ENCODE measurements at places on chromosomes 2 and 18. TPM values are rescaled to one million over a fixed set of nuclear protein-coding genes. Genes with fewer than 3 reads are reported as not detected.

ASTL gene
- total RNA-seq = 8.1 TPM

EFR3B gene
- 0.93 TPM for total RNA-seq

SERPINE2 gene
- total RNA-seq = 62.9 TPM

MAP3K19 gene
- total RNA-seq = not detected

CPS1 gene
- 4.1 TPM for total RNA-seq

HRH4 gene
- 0.16 TPM for total RNA-seq

SEPTIN2 gene
- 272 TPM for total RNA-seq

CGREF1 gene
- 0.81 TPM for total RNA-seq

MROH2A gene
- not detected for total RNA-seq

STK25 gene
- total RNA-seq = 83.5 TPM

MARCHF4 gene
- total RNA-seq = not detected

HOXD3 gene
- not detected for total RNA-seq

HS6ST1 gene
- total RNA-seq = 10.6 TPM

LIMS3 gene
- total RNA-seq = 0.17 TPM

WIPF1 gene
- total RNA-seq = 198 TPM

RND3 gene
- total RNA-seq = not detected

AP1S3 gene
- 5.6 TPM for total RNA-seq

ONECUT2 gene
- total RNA-seq = 0.02 TPM

GAL3ST2 gene
- total RNA-seq = 0.82 TPM

SPEG gene
- total RNA-seq = 6.9 TPM

D2HGDH gene
- total RNA-seq = 25.8 TPM

TCF4 gene
- 1.8 TPM for total RNA-seq

RAB6C gene
- total RNA-seq = 0.14 TPM

SP9 gene
- total RNA-seq = not detected

TLK1 gene
- total RNA-seq = 102 TPM

GRHL1 gene
- total RNA-seq = 0.83 TPM

SIGLEC15 gene
- total RNA-seq = not detected

DNAJC5G gene
- total RNA-seq = not detected

GEN1 gene
- 33.1 TPM for total RNA-seq

TLX2 gene
- total RNA-seq = 2.4 TPM

PLGLB1 gene
- total RNA-seq = 5.7 TPM

MGAT4A gene
- 109 TPM for total RNA-seq

ANKRD30BL gene
- total RNA-seq = not detected

OR6B2 gene
- not detected for total RNA-seq

SERPINB8 gene
- total RNA-seq = 18.6 TPM

C2orf78 gene
- total RNA-seq = not detected

HOXD12 gene
- total RNA-seq = not detected

MC5R gene
- total RNA-seq = not detected

ICOS gene
- 145 TPM for total RNA-seq

RNASEH1 gene
- 23.4 TPM for total RNA-seq

GALNT5 gene
- total RNA-seq = not detected

SP140 gene
- total RNA-seq = 102 TPM

CFC1 gene
- total RNA-seq = not detected

GYPC gene
- 148 TPM for total RNA-seq

GNAL gene
- total RNA-seq = 1.6 TPM

VWA3B gene
- 0.21 TPM for total RNA-seq

CCDC150 gene
- 22.2 TPM for total RNA-seq

LCT gene
- total RNA-seq = 0.29 TPM

All from activated T-cell treated with anti-CD3 and anti-CD28 coated beads, Interleukin-2, amount 50 U/mL, for 72 hours (primary cell).